ENCODE measurements at places on chromosomes 12 and 14.

- peak; percentile 68 for DNase-seq
Observed at GRCh38 chr12:124399622-124400021, 104.7 kb downstream of the RFLNA start.

GRCh38 chr14:67949771-67950170 is 130.2 kb downstream of the RAD51B start:
- no peak for DNase-seq

- no peak for DNase-seq
Observed at GRCh38 chr12:99706736-99707473, 59.4 kb downstream of the GARIN6 start.

DNA sequence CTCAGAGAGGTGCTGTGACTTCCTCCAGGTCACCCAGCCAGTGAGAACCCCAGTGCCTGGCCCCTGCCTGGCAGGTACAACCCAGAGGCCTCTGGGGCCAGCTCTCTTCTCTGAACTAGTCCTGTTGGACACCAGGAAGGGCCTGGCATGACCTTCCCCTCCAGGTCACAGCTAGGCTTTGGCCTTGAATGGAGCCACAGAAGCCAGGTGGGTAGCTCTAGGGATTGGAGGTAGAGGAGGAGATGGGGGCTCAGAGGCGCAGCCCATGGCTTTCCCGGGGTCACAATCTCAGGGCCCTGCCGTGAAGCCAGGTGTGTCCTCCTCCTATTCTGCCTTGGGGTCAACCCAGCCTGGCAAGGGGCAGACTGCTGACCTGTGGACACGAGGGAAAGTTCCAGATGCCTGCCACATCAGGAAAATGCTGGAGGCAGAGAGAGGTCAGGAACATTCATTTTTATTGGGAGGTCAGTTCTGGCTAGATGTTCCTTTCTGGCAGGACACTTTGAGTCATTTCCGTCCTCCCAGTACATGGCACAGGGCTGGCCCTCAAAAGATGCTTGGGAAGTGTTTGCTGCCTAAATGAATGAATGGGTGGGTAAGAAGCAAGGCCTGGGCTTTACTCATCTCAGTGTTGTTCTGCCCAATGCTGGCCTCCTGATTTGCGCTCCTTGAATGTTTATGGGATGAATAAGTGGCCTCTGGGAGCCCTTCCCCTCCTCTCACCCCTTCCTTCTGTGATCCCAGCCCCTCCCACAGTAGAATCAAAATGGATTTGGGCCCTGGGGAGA is 25.4 kb downstream of the FAM222A start:
- DNase-seq = no peak

DNA sequence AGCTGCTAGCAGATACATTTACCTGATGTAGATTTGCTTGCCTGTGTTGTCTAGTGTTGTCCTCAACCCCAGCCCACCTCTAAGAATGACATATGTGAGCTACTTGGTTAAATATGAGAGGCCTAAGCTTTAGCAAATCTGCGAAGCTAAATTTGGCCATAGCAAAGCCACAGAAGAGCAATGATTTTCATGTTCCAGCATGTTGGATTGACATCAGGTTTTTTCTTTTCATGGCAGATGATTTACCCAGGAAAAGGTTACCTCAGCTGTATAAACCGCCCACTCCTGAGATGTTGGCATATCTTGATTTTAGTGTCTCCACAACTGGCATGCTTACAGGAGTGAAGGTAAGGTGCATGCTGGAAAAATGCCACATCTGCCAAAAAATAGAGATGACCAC is 36.4 kb upstream of the ATF1 start:
- DNase-seq = no peak

DNA sequence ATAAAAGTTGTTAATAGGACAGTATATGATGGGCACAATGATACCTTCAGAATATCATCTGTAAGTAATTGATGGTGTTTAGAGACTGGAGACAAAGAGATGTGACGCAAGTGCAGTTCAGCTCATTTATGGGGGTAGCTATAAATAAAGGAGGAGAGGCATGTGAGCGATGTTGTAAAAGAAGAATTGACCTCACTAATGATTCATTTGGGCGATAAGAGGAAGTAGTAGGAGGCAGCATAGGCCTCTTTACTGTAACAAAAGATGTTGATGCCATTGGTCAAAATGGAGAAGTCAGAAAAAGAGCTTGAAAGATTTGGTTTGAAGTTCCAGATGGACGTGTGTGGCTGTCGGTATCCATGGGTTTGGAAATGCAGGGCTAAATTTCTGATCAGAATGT is 70.0 kb downstream of the FLRT2 start:
- DNase-seq = no peak

- DNase-seq = no peak
Observed at GRCh38 chr14:72924337-72924736, 1.9 kb upstream of the DCAF4 start.

DNA sequence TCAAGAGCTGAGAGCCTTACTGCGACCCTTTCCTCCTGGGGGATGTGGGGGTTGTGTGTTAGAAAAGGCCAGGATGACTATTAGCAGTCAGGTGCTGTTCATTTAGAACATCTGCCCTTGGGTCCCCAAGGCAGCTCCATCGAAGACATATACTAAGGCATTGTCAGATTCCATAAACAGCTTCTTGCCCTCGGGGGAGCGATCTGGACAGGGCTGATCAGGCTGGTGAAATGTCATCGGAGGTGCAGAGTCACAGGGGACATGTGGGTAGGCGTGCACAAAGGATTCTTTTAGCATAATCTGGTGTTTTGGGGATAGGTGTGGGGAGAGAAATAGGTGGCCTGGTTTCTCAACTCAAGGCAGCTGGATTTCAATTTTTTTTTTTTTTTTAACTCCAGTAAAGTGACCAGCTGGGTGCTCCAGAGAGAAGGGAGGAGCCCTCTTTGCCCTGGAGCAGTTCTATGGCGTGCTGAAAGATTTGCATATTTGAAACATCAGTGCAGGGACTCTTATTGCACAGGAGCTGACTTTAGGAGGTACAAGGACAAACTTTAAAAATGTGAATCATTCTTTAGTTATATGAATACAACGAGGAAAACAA is 160.1 kb downstream of the SUDS3 start:
- no peak for DNase-seq

DNA sequence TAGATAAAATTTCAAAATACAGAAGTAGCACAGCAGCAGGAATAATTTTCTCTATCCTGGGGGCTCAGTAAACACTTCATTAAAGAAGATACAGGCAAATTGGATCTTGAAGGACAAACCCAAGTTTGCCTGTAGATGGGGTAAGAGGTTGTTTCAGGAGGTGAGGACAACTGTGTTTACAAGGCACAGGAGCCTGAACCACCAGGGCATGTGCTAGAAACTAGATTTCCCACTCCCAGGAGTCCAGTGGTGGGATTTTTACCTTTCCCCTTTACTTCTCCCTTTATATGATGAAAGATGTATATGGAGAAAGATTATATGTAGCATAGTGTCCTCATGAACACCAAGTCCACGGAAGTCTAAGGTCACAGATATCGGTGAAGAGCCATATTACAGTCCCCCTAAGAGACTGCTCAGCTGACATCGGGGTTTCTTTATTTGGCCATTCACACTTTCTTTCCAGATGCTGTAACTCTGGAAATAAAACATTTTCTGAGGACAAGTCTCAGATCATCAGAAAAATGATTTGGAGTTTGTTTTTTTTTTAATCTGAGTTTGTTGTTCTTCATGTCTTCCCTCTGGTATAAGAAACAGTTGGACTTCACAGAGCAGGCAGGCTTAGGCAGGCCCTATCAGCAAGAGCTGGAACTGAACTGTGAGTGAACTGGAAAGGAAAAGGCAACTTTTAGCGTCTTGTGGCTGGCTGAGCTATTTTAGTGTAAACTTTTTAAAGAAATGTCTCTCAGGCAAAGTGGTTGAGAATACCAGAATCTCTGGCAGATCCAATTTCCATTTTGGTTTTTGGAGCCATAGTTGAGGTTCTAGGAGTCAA is 8.0 kb upstream of the EVL start:
- no peak for DNase-seq

- DNase-seq = no peak
Observed at GRCh38 chr14:66383771-66384170, 102.4 kb upstream of the CCDC196 start.

DNA sequence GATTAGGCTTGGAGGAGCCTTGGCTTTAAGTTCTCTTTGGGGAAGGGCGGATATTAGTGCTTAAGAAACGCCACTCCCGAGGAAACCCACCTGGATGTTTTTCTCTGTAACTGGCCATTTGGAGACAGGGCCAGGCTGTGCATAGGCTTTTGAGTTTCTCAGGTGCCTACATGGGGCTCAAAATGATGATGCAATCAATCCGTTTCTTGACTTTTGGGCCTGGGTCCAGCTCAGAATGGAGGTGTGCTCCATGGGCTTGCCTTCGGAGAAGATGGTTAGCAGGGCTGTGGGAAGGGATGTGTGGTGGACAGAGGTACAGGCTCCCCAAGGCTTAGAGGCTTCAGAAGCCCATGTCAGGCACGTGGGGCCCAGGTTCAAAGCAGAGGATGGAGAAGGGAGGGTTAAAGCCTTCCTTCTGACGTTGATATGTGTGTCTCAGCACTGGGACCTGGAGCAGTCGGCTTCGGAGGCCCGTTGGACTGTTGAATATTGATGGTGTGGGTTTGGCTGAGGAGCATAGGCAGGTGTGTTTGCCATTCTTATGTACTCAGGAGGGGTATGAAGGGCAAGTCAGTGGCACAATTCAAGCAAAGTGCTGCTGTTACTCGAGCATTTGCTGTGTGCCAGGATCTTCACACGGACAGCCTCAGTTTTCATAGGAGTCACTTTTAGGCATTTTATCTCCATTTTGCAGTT is 82.8 kb downstream of the SLC25A47 start:
- no peak for DNase-seq

DNA sequence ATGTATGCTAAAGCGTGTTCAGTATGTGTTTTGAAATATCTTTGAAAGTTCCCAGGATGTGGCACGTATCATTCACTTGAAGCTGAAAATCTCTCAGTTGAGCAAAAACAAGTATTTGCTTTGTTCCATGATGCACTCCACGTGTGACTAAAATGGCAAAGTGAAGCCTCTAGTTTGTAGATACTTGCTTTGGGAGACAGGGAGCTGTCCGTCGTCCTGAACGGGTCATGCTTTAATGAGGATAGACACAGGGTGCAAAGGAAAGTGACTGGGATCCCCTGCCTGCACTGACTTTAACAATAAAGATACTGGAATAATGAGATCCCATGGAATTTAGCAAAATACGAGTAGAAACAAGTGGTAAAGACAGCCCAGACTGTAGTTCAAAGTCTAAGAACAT is 991.4 kb downstream of the NRXN3 start:
- no peak for DNase-seq

DNA sequence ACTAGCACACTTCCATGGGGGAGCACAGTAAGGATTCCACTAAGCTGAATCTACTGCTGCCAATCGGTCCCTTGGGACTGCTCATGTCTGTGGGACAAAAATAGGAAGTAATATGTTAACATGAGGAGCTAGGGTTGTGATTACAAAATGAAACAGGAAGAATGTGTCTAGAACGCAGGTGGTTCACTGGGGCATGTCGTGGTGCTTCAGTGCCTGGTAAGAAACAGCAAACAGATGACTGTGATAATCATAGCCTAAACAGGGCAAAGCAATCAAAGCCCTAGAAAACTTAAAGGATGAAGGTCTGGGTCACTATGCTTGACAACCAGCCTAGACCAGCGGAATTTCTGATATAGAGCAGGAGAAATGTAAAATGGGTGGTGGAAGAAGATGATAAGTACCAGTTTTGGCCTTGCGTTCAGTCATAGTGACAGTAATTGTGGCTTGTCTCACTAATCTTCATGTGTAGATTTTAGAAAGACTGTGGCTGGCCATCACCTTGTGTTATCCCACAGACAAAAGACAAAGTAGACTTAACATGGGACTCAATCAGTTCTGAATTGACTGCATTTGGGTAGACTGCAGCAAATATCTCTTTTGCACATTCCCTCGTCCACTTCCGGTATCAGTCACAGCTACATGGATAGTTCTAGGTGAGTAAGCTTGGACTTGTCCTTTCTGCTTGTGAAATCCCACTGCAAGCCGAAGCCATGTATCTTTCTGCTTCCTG is 51.4 kb downstream of the WASHC3 start:
- peak; percentile 13 for DNase-seq

GRCh38 chr14:101466456-101467180 is 94.7 kb upstream of the DIO3 start:
- DNase-seq = no peak

- no peak for DNase-seq
Observed at GRCh38 chr14:101408077-101408831, 153.0 kb upstream of the DIO3 start.

GRCh38 chr12:93914281-93914680 is 234.1 kb upstream of the PLXNC1 start:
- DNase-seq = no peak

- no peak for DNase-seq
Observed at GRCh38 chr14:103740991-103741689, 25.5 kb downstream of the ZFYVE21 start.

DNA sequence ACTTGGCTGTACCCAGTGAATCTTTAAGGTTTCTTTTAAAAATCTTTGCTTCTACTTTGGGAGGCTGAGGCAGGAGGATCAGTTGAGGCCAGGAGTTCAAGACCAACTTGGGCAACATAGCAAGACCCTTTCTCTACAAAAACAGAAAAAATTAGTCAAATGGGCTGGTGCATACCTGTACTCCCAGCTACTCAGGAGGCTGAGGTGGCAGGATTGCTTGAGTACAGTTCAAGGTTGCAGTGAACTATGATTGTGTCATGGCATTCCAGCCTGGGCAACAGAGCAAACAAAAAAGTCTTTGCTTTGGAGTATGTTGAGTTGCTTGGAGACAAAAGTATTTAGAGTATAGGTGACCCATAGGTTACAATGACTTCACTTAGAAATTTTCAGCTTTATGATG is 6.2 kb upstream of the DDX55 start:
- no peak for DNase-seq

GRCh38 chr12:79747274-79747673 is 56.5 kb upstream of the PAWR start:
- DNase-seq = no peak

DNA sequence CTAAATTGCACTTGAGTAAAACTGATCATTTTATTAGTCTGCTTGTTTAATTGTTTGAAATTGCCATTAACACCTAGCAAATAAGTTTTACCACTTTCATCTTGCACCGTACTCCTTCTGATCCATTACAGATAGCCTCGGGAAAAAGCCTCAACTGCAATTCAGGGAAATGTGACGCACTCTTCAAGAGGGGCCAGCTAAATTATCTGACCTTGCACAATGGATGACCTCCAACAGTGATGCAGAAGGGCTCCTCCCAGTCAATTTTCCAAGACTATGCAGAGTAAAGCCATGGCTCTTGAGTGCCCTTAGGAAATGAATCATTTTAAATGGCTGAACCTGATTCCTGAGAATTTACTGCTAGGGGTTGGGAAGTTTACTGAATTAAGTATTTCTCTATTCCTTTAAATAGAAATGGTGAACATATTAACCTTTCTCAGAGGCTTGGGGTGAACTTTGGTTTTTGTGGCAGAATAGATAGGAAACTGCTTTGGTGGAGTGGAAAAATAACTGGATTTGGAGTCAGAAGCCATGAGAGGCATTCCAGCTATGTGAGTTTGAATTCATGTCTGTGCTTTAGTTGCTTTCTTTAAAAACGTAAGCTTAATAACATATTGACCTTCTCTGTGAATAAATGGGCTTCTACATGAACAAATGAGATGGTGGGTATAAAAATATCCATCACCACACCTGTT is 64.8 kb upstream of the OVCH1 start:
- no peak for DNase-seq

GRCh38 chr14:96090441-96091148 is 51.4 kb downstream of the C14orf132 start:
- DNase-seq = no peak

- DNase-seq = no peak
Observed at GRCh38 chr12:69019910-69020309, 86.9 kb upstream of the CPM start.

GRCh38 chr12:14138495-14138894 is 157.1 kb upstream of the GRIN2B start:
- DNase-seq = no peak
